ENCODE measurements at places on chromosomes 2 and 18.
A peak's percentile ranks its signal among the peaks of the same experiment; 100 is the strongest.

DNA sequence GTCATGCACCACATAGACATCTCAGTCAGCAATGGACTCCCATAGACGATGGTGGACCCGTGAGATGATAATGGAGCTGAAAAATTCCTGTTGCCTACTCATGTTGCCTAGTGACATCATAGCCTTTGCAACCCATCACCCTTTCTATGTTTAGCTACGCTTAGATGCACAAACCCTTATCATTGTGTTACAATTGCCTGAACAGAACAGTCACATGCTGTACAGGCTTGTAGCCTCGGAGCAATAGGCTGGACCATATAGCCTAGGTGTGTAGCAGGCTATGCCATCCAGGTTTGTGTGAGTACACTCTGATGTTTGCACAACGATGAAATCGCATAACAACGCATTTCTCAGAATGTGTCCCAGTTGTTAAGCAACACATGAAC lies 221.6 kb downstream of the ALPK2 start:
- no peak overlapping the region for H3K4me3 ChIP-seq
- no peaks in the 10 kb centered on the region for H3K36me3 ChIP-seq
- DNase-seq, result no peak
- no peak overlapping the region for H3K27ac ChIP-seq

DNA sequence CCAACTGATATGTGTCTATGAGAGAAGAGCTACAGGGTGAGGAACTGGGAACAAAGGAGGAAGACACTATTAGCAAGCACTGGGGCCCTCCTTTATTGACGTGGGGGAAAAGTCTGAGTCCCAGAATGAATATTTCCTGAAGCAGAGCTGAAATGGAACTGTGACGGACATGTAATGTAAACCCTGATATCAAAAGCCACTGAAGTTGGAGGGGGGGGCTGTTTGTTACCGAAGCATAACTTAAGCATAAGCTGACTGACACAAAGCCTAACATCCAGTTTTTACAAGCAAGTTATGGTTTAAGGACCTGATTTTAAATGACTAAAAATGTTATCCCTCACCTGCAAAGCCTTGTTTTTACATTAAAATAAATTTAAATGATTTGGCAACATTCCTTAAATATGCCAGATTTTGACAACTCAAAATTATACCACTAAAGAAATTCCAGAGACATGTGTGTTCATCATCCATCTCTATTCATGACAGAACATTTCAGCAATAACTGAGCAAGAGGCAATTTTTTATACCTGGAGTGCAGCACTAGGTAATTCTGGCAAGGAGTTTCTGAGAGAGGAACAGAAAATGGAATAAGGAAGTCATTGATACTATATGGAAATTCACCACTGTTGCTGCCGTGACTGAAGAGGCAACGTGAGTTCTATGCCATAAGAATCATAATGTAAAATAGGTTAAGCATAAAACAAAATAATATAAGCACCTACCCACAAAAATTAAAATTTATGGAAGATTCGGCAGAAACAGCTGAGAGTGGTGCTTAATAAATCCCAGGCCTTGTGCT lies 186.0 kb downstream of the AFF3 start:
- no peaks in the 10 kb centered on the region for H3K27me3 ChIP-seq
- H3K4me3 ChIP-seq, result no peak overlapping the region
- H3K4me1 ChIP-seq, result peaks cover 5% of the 10 kb centered on the region

GRCh38 chr2:218959141-218959731 lies at the start of gene CDK5R2:
Gene CDK5R2 (plus strand): TSS chr2:218959666. CDS start chr2:218959821, 155 bp downstream.
- H3K36me3 ChIP-seq, result peaks cover 13% of the 10 kb centered on the region
- no peak within 1 kb of the TSS for H3K27ac ChIP-seq
- H3K4me3 ChIP-seq, result peak within 1 kb of the TSS; percentile 80

DNA sequence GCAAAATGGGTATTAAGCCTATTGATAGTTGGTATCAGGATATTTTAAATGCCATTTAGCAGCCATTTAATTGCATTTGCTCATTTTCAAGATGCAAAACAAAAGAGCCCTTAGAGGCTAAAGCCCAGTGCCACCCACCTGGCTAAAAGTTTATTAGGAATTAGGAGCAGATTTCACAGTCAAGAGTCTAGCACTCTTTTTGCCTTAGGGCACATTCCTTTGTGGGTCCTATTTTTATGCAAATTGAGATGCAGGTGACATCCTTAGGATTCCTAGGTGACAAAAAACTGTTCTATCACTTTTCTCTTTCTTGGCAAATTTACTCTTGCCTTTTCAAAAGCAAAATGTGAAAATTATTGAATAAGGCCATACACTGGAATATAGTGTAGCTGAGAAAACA lies 42.0 kb downstream of the CTNNA2 start:
- H3K27ac ChIP-seq, result no peak overlapping the region
- H3K27me3 ChIP-seq, result no peaks in the 10 kb centered on the region
- H3K4me1 ChIP-seq, result no peaks in the 10 kb centered on the region
- no peaks in the 10 kb centered on the region for H3K36me3 ChIP-seq

GRCh38 chr18:48186861-48187260 lies 222.3 kb downstream of the ZBTB7C start:
- peaks cover 72% of the 10 kb centered on the region for H3K27me3 ChIP-seq
- H3K27ac ChIP-seq, result peak overlapping the region; percentile 9
- H3K4me3 ChIP-seq, result no peak overlapping the region
- peaks cover 3% of the 10 kb centered on the region for H3K36me3 ChIP-seq
- DNase-seq, result no peak

DNA sequence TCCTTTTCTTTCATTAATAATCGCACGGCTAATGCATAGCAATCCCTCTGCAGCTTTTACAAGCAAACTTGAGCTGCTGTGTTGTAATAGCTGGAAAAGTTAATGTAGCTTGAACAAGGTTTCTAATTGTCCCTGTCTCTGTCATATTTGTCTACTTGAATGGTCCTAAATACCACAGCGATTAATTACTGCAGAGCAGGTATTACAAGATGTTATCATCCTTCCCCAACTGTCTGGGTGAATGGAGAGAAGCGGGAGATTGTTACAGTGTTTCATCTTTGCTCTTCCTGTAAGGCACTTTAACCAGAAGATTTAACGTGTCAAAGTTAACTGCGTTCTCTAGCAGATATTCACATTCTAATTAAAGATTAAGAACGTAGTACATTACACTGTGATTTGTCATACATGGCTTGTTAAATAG lies 422.2 kb upstream of the POU3F3 start:
- DNase-seq, result no peak
- H3K27me3 ChIP-seq, result peaks cover 12% of the 10 kb centered on the region
- no peak overlapping the region for H3K4me3 ChIP-seq
- H3K27ac ChIP-seq, result no peak overlapping the region

- no peaks in the 10 kb centered on the region for H3K4me1 ChIP-seq
- peaks cover 62% of the 10 kb centered on the region for H3K27me3 ChIP-seq
- H3K4me3 ChIP-seq, result no peak overlapping the region
- no peak overlapping the region for H3K27ac ChIP-seq
- no peak for DNase-seq
Observed at GRCh38 chr2:176682278-176682677, 413.0 kb downstream of the MTX2 start.

GRCh38 chr2:149258531-149258930 lies 71.9 kb upstream of the LYPD6 start:
- H3K36me3 ChIP-seq, result peaks cover 5% of the 10 kb centered on the region
- H3K27me3 ChIP-seq, result peaks cover 30% of the 10 kb centered on the region
- no peaks in the 10 kb centered on the region for H3K4me1 ChIP-seq
- no peak for DNase-seq
- no peak overlapping the region for H3K27ac ChIP-seq
- H3K4me3 ChIP-seq, result no peak overlapping the region
